ENCODE measurements at places on chromosomes 13 and 19. TPM values are rescaled to one million over a fixed set of nuclear protein-coding genes. Genes with fewer than 3 reads are reported as not detected.

DNA sequence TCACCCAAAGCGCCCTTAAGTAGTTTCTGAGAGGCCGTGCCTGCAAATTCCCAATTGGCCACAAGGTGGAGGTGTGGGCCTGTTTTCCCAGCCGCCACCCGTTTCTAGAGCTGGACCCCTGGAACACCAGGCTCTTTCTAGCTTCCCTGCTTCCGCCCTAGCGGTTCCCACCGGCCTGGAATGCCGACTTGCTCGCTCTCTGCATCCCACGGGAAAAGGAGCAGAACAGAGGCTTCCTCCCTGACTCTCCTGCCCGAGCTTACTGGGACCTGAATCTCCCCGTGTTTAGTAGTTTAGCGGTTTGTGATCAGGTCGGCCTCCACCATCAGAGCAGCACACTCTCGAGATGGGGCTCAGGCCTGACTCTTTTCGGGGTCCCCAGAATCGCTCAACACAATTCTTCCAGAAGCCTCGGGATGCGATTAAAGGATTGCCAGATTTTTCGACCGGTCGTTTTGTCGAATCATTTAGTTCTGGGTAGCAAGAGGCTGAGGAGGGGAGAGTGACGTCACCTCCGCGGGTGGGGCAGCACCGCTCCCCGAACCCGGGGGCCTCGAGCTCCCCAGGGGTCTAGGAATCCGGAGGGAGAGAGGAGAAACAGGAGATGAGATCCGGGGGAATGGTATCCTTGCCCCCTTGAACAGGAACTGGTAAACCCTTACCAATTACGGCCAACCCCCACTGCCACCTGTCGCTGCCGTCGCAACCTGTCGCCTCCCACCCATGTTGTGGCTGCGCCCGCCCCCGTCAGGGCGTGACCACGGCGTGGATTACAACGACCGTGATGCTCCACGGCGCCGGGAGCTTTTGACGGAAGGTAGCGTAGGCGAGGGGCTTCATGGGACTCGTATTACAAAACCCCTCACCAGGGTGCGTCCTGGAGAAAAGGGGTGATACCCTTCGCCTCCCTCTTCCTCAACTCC lies 8.0 kb downstream of the NAPSA start:
- DNase-seq, result peak; percentile 44
- H3K27me3 ChIP-seq, result no peaks in the 10 kb centered on the region
- H3K4me1 ChIP-seq, result peaks cover 32% of the 10 kb centered on the region
- H3K4me3 ChIP-seq, result peak overlapping the region; percentile 52
- peak overlapping the region; percentile 88 for H3K27ac ChIP-seq

- H3K36me3 ChIP-seq, result no peaks in the 10 kb centered on the region
- no peaks in the 10 kb centered on the region for H3K4me1 ChIP-seq
Measured at GRCh38 chr13:43838909-43839308, 40.6 kb downstream of the CCDC122 start.

The SCAMP4 gene
- total RNA-seq, result 25.2 TPM

- peak overlapping the region; percentile 89 for H3K27ac ChIP-seq
- peaks cover 60% of the 10 kb centered on the region for H3K36me3 ChIP-seq
- no peaks in the 10 kb centered on the region for H3K27me3 ChIP-seq
- DNase-seq, result no peak
- peak overlapping the region; percentile 58 for H3K4me3 ChIP-seq
Measured at GRCh38 chr19:48479686-48480085, 10.5 kb downstream of the CYTH2 start.

The SPACA4 gene
- total RNA-seq, result not detected

GRCh38 chr13:112325142-112325808 lies 50.9 kb upstream of the SPACA7 start:
- H3K36me3 ChIP-seq, result no peaks in the 10 kb centered on the region
- no peak for DNase-seq
- no peak overlapping the region for H3K27ac ChIP-seq
- H3K4me1 ChIP-seq, result no peaks in the 10 kb centered on the region

GRCh38 chr19:51009061-51009891 lies 7.9 kb upstream of the KLK8 start:
- H3K36me3 ChIP-seq, result no peaks in the 10 kb centered on the region
- DNase-seq, result no peak
- no peak overlapping the region for H3K4me3 ChIP-seq
- peaks cover 28% of the 10 kb centered on the region for H3K27me3 ChIP-seq

- no peak overlapping the region for H3K4me3 ChIP-seq
- no peaks in the 10 kb centered on the region for H3K27me3 ChIP-seq
- no peak overlapping the region for H3K27ac ChIP-seq
Measured at GRCh38 chr13:47853236-47853635, 147.8 kb downstream of the SUCLA2 start.

The NUFIP1 gene
- 6.6 TPM for total RNA-seq

DNA sequence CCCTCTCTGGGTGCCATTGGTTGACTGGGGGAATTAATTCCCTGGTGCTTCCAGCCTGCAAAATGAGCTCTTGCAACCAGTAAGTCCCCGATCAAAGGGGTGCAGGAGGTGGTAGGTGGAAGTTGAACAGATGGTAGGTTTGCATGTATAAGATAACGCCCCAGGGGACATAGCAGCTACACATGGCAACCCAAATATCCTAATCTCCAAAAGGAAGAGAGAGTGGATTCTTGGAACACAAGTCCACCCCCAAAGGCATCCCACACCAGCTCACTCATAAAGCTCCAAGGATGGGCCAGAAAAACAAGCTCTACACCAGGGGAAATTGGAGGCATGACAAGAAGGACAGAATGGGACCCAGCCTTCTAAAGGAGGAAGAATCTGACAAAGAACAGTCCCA lies 4.8 kb downstream of the CD209 start:
- H3K4me3 ChIP-seq, result no peak overlapping the region
- H3K4me1 ChIP-seq, result no peaks in the 10 kb centered on the region
- DNase-seq, result no peak
- H3K27ac ChIP-seq, result no peak overlapping the region
